ENCODE measurements at places on chromosomes 7 and 10.

- DNase-seq, result peak; percentile 49
Measured at GRCh38 chr7:93043385-93043985, 74.3 kb downstream of the SAMD9 start.

DNA sequence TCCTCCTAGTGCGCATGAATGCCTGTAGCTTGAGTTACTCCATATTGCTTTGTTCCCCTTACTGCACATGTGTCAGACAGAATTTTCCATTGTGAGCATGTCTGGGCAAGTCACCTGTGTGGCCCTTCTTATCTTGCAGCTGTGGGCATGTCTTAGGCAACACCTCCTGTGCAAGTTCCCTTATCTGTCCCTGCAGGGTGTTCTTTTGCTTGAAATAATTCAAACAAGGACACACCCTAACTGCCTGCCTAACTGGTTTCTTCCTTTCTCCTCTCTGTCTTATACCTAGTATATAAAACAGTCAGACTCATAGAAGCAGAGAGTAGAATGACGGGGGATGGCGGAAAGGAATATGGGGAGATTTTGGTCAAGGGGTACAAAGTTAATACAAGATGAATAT is 421.1 kb upstream of the SORCS1 start:
- no peak for DNase-seq

DNA sequence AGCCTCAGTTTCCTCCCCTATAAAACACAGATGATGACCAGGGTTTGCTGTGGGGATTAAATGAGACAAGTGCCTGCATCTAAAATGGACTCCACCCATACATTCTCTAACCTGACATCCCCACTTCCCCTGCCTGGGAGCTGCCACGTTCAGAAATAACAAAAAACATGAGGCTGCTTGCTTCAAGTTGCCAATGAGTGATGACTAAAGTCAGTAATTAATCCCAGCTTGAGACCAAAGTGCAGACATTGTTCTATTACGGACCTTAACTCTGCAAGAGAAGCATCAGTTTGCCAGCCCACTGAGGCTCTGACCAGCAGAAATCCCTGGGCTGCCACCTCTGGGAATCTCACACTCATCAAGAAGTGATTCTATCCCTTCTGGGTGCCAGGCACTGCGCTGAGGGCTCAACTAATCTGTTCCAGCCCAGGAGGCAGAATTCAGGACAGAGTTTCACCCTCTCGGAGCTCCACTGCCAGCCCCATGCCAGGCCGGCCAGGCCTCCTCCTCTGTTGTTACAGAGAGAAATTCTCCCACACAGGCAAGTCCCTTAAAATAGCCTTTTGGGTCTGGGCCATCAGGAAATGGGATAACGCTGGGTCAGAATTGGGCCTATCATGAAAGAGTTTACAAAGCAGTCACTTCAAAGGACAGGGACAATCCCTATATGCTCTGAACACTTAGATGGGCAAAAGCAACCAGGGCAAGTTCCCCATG is 11.4 kb downstream of the SH3PXD2A start:
- DNase-seq, result peak; percentile 64

GRCh38 chr10:77392851-77393250 is 244.8 kb downstream of the KCNMA1 start:
- DNase-seq, result peak; percentile 97

- no peak for DNase-seq
Measured at GRCh38 chr7:2607122-2607922, 24.5 kb upstream of the TTYH3 start.

DNA sequence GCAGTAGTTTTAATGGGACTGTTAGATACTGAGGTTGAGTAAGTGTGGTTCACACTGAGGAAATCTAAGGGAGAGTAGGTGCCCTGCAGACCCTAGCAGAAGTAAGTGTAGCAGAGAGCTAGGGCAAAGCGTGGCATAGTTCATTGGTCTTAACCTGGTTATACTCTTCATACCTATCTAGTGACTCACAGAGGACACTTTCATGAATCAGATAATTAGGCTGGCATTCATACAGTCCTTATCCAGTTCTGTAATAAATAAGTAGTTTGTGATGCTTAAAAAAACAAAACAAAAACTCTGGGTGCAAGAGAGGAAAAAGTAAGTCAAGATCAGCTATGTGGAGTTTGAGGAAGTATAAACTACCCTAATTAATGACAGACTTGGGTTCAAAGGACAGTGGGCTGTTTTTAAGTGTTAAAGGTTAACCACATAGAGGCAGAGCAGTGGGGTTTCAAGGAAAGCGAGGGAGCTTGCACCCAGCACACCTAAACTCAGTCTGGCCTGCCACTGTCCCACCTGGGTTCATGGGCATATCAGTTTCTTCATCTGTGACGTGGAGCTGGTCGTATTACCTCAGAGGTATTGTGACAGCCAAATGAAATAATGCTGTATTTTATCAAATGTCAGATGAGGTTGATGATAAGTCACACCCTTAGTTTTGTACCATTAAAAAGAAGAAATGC is 27.1 kb downstream of the LMTK2 start:
- DNase-seq, result no peak

- DNase-seq, result no peak
Measured at GRCh38 chr10:35795131-35795824, 153.2 kb upstream of the FZD8 start.

DNA sequence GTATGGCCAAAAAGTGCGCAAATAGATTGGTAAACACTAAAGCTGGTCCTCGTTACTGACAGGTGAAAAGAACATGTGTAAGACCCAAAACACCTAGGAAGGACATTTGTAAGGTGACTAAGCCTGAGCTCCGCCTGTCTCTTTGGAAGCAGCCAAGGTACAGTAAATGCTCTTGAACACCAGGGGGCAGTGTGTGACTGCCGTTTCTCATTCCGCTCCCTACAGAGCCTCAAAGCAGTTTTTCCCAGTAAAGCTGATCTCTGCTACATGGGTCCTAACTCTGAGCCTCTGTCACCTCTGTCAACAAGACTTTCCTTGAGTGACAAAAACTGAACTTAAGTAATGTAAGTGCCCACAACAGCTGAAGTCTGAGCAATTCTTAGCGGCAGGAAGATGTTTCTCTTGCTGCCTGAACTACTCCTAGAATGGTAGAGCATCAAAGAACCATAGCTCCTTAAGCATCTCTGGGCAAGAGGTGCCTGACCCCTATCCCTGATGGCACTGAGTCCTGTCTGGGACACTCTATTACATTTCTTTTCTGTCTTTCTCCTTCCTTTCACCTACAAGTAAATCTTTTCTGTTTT is 238.0 kb upstream of the INHBA start:
- peak; percentile 67 for DNase-seq

DNA sequence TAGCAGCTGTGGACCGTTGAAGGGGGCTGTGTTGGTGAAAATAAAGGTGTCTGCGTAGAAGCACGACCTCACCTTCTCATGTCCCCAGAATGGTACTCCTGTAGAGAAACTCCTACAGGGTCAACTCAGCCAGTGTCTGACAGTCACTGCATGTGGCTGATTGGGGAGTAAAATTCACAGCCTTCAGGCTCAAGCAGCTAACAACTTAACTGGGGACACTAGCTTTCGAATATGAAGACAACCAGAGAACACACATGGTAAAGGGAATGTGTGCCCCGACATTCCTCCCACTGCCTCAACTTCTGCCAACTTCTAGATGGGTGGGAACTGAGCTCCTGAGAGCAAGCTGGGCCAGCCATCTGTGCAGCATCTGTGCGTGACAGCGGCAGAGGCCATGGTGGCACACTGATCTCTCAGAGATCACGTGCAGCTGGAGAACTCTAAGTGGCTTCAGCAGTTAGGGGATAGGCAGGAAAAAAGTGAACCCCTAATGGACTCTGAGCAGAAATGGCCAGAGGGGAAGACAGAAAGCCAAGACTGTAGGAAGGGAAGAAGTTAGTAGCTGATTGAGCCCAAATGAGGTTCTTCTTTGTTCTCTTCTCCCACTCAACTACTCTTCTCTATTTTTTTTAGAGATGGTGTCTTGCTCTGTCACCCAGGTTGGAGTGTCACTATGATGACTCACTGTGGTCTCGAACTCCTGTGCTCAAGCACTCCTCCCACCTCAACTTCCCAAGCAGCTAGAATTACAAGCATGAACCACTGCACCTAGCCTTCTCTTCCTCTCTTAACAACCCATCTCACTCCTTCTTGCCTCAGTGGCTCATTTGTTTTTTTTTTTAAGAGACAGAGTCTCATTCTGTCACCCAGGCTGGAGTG is 280.8 kb downstream of the ZEB1 start:
- DNase-seq, result no peak

GRCh38 chr7:39428221-39428620 is 138.0 kb upstream of the YAE1 start:
- DNase-seq, result no peak

DNA sequence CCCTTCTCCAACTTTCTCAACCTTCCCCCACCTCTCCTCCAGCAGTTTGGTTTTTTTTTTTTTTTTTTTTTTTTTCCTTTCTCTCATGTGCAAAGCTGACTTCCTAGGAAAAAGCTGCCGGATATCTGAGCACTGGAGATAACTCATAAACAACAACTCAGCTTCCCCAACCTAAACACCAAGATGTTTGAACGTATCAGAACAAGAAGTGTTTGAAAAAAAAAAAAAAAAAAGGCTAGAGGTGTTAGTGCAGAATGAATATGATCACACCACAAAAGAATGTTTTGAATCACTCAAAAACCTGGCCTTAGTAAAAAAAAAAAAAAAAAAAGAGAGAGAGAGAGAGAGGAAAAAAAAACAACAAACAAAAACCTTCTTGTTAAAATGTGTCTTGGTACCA is 11.2 kb downstream of the GATA3 start:
- no peak for DNase-seq

GRCh38 chr10:121608469-121609190 is 10.4 kb upstream of the FGFR2 start:
- DNase-seq, result no peak

- DNase-seq, result no peak
Measured at GRCh38 chr7:32762925-32763293, 128.7 kb downstream of the KBTBD2 start.

- no peak for DNase-seq
Measured at GRCh38 chr10:122295451-122295809, 24.3 kb downstream of the BTBD16 start.

DNA sequence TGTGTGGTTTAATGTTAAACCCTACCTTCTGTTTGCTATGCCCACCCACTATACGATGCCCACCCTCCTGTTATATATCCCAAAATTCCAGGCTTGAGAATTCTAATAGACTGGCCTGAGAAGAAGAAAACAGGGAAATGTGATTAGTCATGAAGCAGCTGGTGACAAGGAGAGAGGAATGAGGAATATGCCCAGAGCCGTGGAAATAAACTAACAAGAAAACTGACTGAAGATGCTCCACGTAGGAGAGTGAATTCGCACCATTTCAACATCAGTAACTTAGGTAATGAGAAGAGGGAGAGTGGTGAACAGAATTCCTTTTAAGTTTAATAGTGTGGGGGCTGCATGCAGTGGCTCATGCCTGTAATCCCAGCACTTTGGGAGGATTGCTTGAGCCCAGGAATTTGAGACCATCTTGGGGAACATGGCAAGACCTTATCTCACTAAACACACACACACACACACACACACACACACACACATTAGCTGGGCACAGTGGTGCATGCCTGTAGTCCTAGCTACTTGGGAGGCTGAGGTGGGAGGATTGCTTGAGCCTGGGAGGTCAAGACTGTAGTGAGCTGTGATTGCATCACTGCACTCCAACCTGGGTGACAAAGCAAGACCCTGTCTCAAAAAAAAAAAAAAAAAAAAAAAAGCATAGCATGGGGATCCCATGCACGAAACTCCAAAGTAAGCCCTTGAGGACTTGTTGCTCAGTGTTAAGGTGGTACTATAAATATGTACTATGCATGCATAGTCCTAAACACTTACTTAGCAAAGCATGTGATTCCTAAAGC is 16.1 kb upstream of the SYPL1 start:
- no peak for DNase-seq

- no peak for DNase-seq
Measured at GRCh38 chr7:3215624-3216585, 85.1 kb upstream of the SDK1 start.

DNA sequence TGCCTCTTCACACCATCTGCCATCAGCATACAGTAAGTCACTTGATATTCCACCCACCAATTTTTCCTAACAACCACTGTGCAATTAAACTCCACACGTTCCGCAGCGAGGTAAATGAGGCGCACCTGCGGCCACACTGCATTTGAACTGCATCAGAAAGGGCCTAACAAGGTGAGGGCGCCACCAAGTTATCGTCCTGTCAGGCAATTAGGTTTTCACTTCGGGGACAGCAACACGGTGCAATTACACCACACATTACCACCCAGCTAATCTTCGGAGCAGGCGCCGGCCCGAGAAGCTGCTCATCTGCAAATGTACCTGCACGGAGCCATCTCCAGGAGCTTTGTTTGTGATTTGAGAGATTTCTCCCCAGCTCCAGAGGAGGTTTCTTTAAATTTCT is 84.4 kb downstream of the EBF3 start:
- DNase-seq, result no peak

GRCh38 chr10:85741626-85742300 is 624.8 kb downstream of the GRID1 start:
- no peak for DNase-seq

DNA sequence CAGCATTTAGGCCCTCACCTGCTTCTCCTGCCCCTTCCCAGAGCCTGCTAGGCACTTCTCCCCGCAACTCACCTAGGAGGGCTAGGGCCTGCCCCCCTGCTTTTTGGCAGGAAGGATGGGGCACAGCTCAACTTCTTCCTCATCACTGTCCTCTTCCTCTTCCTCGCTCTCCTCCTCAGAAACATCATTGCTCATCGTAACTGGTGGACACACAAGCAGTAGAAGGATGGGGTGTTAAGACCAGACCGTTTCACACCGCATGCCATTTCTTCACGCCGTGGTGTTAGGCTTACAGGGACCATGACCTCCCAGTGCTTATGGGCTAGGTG is 1.6 kb downstream of the NPM3 start:
- DNase-seq, result no peak

DNA sequence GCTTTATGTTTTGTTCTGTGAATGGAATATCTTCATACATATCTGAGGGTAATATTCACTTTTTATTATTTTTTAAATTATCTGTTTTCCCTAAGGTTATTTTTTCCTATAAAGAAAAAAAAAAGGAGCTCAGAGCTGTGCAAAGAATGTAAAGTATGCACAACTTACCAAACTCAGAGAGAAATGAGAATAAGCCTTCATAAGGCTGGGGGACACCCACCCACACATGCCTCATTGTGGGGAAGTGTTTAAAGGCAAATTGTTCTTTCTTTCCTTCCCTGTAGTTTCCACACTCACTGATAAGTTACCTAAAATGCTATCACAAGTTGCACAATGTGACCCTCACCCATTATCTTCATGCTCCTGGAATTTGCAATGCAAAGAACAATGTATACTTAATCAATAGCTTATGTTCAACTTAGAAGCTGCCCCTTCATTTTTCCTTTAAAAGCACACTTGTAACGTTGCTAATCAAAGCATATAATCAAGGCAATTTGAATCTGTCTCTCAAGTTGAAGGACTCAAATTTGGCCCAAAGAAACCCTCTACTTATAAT is 108.1 kb downstream of the GNAT3 start:
- DNase-seq, result no peak

Data from HFF-Myc (cell line).